Cerebellar nuclear complex (tissue), 1 donor: ENCODE measurements at places on chromosomes 3 and 15.

DNA sequence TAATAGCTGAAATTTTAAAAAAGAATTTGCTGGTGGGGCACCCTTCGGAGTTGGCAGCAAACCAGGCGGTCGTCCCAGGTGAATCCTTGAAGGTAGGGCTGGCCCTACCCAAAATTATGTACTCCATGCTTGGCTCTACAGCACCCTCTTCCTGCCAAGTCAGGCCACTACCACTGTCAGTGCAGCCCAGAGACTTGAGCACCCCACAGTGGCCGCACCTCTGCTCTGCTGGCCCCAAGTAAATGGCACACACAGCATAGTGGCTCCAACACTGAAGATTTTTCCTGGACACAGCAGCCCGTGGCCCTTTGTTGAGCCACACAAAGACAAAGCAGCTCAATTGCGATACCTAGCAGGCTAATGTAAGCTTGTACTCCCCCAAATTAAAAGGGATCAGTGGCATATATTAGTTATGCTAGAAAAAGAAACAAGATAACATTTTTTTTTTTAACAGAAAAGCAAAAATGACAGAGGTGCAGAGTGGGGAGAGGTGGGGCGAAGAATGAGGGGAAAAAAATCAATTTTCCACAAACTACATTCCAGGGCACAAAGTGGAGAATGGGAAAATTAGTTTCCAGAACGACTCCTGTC lies 250.5 kb downstream of the UACA start:
- DNase-seq: no peak

DNA sequence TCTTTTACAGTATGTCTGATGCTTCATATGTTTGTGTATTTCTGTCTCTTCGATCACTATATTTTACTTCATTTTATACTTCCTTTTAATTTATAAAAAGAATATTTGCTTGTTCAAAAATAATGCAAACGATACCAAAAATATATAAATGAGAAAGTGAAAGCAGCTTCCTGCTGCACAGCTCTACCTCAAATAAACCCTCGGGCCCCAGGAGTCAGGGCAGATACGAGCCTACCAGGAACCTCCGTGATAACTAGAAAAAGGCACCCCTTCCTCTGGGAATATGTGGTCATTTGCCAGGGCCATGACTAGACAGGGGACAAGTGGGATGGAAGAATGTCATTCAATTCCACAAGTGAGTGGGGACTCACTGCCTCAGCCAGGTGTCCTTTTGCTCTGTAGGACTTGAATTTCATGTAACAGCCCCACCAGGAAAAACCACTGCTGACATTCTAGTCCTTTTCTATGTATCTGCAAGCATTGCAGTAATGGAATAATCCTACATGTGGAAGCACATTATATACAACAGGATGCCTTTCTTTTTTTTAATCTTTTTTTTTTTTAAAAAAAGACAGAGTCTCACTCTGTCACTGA lies 133.3 kb downstream of the SUCLG2 start:
- no peak for DNase-seq

DNA sequence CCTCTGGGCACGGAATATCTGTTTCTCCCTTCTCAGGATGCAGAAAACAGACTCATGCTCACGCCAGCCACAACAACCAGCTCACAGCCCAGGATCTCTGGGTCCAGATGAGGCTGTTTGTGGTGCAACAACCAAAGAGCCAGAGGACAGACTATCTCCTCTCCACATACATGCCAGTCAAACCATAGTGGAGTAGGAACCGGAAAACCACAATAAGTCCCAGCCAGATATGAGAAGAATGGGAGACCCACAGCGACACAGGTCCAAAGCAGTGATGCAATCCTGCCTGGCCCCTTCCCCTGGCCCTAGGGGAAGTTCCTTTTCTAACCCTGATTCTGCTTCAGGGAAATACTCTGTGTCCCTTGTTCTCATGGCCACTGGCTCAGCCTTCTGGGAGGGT lies 27.6 kb downstream of the MEX3B start:
- DNase-seq: no peak

- DNase-seq: no peak
Observed at GRCh38 chr15:98898122-98898521, 109.5 kb downstream of the PGPEP1L start.

GRCh38 chr3:12107071-12107713 lies 51.5 kb downstream of the TIMP4 start:
- peak; percentile 54 for DNase-seq

DNA sequence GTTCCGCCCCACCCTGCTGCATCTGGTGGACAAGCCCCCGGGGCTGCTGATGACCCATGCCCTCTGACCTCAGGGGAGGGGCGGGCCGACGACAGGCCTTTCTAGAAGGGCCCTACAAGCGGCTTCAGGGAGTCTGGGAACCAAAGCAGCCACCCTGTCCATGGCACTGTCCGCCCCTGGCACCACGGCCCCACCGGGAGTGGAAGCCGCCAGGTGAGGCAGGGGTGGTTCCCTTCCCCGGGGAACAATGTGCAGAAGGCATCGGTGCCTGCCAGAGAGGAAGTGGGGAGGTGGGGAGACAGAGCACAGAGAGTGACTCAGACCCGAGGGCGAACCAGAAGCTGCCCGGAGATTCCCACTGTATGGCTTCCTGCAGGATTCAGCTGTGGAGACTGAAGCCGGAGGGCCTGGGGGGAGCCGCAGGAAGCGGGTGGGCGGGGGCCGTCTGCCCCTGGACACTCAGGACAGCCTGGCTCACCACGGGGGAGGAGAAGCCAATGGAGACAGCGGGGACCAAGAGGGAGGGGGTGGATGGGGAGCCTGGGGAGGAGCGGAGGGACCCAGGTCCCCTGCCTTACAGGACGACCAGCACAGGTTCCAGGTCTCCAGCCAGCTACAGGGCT lies 134.0 kb downstream of the TPRA1 start:
- DNase-seq: no peak

GRCh38 chr15:64044300-64045100 lies 1.8 kb downstream of the DAPK2 start:
- DNase-seq: no peak

DNA sequence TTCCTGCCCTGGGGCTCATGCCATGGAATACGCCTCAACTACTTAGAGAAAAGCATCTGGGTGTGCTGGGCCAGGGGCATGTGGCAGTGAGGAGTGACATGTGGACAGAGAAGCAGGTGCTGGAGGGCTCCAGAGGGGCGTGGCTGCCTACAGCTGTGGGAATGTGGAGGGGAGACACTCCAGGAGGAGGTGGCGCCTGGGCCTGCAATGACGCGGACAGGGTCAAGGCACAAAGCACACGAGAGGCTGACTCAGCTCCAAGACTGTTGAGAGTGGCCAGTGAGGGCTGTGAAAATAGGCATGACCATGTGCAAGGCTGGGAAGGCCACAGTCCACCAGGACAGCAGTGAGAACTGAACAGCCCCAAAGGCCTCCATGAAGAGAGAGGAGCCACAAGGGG lies 48.5 kb downstream of the PTH1R start:
- no peak for DNase-seq

- no peak for DNase-seq
Observed at GRCh38 chr3:65914740-65915367, 123.9 kb downstream of the MAGI1 start.

DNA sequence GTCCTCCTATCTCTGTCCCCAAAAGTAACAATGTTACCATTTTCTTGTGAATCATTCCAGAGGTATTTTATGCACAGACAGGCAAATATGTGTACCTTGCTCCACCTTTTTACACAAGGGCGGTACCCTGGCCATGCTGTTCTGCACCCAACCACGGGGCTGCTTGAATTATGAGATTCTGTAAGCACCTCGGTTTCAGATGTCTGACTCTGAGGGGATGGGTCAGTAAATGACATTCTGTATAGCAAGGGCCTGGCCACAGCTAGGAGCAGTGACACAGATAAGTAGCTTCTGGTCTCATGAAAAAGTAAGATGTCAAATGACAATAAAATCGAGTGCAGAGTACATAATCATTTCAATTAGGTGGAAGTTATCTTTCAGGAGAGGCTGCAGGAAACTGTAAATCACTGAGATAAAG lies 30.4 kb upstream of the FLNB start:
- DNase-seq: no peak

- no peak for DNase-seq
Observed at GRCh38 chr3:177250151-177250550, 52.9 kb upstream of the TBL1XR1 start.

DNA sequence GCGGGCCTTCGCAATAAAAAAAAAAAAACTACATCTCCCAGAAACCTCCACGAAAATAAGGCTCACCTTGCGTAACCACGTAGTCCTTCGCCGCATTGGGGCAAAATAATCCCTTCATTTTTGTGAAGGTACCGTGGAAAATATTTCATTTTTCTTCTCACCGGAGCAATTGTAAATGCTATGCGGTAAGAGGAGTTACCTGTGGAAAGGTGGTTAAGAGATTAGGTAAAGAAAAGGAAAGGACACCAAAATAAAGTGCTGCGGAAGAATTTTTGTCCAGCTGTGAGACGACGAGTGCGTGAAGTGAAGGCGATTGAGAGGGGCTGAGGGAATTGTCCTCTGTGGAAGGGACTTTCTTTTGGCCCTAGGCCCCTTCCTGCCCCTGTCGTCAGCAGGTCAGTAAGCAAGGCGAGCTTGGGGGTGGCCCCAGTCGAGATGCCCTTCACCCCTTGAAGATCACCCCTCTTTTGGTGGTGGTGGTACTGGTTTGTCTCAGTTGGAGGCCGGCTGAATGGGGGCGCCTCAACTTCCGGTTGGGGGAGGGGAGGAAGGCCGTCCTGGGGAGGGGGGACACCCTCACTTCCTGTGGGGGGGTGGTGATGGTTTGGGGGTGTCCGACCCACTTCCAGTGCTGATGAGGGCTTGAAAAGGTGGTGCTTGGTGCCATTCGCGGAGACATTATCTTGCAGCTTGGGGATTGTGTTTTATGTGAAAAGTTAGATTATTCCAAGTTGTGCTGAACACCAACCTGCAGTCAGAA lies at the start of gene HMG20A:
Gene HMG20A, plus strand, starts transcription at position 279 of the 760 bp plus-strand sequence. CDS start 37,520 bp downstream, outside the sequence.
- no peak for DNase-seq

DNA sequence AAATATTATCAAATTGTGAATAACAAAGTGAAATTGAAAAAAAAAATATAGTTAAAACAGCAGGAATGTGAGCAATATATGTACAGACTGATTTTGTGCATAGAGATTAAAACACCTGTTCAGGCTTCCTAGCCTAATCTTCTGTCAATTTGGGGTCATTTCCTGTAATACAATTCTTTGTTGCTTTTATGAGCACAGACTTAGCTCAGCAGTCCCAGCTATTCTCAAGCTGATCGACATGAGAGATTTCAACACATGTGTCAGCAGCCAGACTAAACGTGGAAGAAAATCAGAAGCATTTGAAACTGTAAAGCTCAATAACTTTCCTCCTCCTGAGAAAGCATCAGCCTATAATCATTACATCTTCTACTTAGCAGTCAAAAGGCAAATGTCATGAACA lies 1.6 kb upstream of the FHIT start:
- no peak for DNase-seq

DNA sequence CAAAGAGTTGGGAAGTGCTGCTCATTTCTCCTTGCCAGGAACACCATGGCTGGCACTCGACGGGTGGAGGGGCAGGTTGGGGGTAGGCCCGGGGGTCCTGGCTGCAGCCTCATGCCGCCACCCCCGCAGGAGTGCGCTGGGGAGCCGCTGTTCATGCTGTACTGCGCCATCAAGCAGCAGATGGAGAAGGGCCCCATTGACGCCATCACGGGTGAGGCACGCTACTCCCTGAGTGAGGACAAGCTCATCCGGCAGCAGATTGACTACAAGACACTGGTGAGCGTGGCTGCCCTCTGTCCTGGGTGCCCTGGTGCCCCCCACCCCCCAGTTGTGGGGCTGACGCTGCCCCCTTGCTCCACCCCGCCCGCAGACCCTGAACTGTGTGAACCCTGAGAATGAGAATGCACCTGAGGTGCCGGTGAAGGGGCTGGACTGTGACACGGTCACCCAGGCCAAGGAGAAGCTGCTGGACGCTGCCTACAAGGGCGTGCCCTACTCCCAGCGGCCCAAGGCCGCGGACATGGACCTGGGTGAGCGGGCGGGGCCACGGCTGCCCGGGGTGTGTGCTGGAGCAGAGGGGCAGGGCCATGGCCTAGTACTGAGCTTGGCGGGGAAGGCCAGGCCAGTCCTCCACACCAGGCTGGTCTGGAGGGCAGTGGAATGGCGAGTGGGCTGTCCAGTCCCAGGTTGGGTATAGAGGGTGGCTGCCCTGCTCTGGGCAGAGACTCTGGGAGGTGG lies 45.1 kb downstream of the PLXNA1 start:
- no peak for DNase-seq

DNA sequence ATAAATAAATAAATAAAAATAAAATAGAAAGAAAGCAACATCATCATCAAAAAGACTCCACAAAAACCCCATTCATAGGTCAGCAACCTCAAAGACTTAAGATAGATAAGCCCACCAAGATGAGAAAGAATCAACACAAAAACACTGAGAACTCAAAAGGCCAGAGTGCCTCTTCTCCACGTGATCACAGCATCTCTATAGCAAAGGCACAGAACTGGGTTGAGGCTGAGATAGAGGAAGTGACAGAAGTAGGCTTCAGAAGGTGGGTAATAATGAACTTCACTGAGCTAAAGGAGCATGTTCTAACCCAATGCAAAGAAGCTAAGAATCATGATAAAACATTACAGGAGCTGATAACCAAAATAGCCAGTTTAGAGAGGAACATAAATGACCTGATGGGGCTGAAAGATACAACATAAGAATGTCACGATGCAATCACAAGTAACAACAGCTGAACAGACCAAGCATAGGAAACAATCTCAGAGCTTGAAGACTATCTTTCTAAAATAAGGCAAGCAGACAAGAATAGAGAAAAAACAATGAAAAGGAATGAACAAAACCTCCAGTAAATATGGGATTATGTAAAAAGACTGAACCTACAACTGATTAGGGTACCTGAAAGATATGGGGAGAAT lies 26.4 kb downstream of the GNB5 start:
- DNase-seq: no peak

DNA sequence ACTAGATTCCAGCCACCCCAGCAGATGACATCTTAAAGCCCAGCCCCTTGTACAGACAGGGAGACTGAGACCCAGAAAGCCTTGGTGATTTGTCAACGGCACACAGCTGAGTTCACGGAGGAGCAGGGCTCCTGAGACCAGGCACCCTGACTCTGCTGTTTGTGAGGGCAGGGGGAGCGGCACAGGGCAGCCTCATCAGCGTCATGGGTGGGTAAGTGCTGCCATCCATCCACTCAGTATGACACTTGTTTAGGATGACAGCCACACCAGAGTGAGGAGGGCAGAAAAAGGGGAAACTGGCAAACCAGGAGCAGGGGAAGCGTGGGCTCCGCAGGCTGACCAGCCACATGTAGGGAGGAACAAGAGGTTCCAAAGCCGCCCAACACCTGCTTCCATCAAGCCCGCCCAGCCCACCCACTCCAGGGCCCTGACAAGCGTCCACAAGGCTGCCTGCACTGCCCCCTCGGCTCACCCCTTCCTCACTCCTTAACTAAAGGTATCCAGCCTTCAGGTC lies 19.9 kb downstream of the RBPMS2 start:
- no peak for DNase-seq

DNA sequence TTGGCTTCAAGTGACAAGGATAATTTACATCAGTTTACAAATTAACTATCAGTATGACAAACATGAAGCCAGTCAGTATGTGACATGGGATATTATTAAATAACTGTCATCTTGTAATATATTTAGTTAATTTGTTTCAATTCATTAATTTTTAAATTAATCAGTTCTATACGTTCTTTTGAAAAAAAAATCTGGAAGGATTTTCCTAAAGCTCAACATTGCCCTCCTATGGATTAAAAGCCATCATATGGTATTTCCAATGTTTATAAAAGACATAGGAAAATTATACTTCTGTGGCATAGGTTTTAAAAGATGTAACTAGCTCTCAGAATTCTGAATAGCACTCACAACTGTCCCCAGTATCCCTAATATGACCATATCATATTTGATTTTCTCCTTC lies 134.4 kb downstream of the PLOD2 start:
- no peak for DNase-seq
